Activated CD4-positive, alpha-beta T cell treated with anti-CD3 and anti-CD28 coated beads, Interleukin-2, amount 10 ng/mL, durations not matched to agents 7 days and 5 days (primary cell): ENCODE measurements at places on chromosomes 11 and 22. TPM values are rescaled to one million over a fixed set of nuclear protein-coding genes. Genes with fewer than 3 reads are reported as not detected.

DNA sequence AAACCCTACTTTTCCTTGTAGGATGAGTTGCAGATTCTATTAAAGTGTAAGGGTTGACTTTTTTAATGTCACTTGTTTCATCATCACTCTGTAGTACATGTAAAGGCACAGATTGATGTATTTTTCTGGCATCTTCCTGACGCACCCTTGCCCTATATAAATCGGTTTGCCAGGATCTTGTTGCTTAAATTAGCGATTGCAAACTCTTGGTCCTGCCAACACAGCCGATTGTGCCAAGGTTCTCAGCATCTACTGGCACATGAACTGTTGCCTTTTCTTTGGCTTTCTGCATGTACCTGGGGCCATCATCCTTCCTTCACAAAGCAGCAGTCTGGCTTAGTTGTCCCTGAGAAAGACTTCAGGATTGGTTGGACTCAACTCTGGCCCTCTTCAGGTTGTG, 7.5 kb upstream of the LIN7C start:
- no peaks in the 10 kb centered on the region for H3K36me3 ChIP-seq
- H3K4me1 ChIP-seq = no peaks in the 10 kb centered on the region
- no peak for DNase-seq

- no peak for DNase-seq
- no peaks in the 10 kb centered on the region for H3K36me3 ChIP-seq
- no peak overlapping the region for H3K27ac ChIP-seq
- no peaks in the 10 kb centered on the region for H3K4me1 ChIP-seq
Observed at GRCh38 chr11:45154276-45154675, 7.8 kb downstream of the PRDM11 start.

DNA sequence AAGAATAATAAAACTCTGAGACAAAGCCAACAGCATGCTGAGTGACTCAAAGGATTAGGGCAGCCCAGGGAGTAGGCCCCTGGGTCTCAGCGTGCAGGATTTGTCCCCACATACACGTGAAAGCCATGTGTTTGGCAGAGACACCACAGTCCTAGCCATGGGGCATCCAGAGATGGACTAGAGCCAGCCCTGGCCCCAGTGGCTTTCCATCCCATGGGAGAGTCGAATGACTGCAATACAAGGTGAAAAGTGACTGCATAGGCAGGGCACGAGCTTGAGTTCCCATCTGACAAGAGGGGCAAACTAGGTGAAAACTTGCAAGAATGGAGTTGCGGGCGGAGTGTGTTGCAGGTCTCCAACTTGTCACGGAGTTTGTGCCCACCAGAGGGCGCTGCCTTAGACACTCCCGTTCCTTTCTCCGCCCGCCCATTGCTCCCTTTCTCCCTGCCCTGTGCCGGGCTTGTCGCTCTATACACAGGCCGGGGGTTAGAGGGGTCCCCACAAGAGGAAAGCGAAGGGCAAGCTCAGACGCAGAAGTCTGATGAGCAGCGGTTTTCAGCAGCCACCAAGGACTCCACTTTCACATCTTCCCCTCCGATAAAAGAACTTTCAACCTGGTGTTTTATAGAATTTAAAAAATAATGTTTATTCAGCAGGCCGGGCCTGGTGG, 24.2 kb downstream of the TSKU start:
- H3K36me3 ChIP-seq = peaks cover 3% of the 10 kb centered on the region
- no peak overlapping the region for H3K4me3 ChIP-seq
- peak; percentile 76 for DNase-seq
- H3K27ac ChIP-seq = no peak overlapping the region

DNA sequence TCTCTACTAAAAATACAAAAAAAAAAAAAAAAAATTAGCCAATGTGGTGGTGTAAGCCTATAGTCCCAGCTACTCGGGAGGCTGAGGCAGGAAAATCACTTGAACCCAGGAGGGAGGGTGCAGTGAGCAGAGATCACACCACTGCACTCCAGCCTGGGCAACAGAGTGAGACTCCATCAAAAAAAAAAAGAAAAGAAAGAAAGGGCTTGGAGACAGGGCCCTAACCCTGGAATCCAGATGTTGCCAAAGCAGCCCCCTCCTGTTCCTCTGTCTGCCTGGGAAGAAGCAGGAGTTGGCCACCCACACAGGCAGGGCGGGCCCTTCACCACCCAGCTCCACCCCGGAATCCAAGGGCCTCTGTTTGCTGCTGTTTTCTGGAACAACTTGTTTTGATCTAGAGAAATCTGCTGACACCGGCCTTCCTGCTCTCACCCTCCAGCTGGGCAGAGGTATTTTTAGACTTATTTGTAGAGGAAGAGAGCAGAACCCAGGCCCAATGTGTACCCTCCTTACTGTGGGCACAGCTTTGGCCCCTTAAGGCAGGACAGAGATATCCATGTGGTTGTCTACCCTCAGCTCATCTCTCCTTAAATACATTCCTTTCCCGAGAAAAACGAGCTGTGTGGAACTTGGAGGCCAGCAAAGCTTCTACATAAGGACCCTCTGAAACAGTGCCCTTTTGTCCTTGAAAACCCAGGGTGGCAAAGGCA, 2.7 kb upstream of the NEAT1 start:
- H3K4me1 ChIP-seq = peaks cover 52% of the 10 kb centered on the region
- H3K27ac ChIP-seq = peak overlapping the region; percentile 97
- peaks cover 24% of the 10 kb centered on the region for H3K36me3 ChIP-seq
- peak; percentile 80 for DNase-seq

GRCh38 chr11:111785886-111786412, 19.8 kb upstream of the PPP2R1B start:
- DNase-seq = no peak
- H3K4me3 ChIP-seq = no peak overlapping the region
- no peaks in the 10 kb centered on the region for H3K4me1 ChIP-seq
- H3K27me3 ChIP-seq = no peaks in the 10 kb centered on the region

NPAS4 gene
- total RNA-seq = 0.27 TPM

GRCh38 chr11:62823677-62824076, 8.2 kb downstream of the STX5 start:
- no peaks in the 10 kb centered on the region for H3K27me3 ChIP-seq
- no peak for DNase-seq
- H3K4me1 ChIP-seq = peaks cover 19% of the 10 kb centered on the region
- H3K36me3 ChIP-seq = peaks cover 52% of the 10 kb centered on the region
- H3K27ac ChIP-seq = no peak overlapping the region

GRCh38 chr22:24407884-24408283, 19.5 kb upstream of the ADORA2A start:
- peak overlapping the region; percentile 78 for H3K27ac ChIP-seq
- H3K4me3 ChIP-seq = no peak overlapping the region
- no peak for DNase-seq
- H3K4me1 ChIP-seq = peaks cover 39% of the 10 kb centered on the region
- no peaks in the 10 kb centered on the region for H3K27me3 ChIP-seq
- H3K36me3 ChIP-seq = peaks cover 10% of the 10 kb centered on the region

- H3K27me3 ChIP-seq = peaks cover 24% of the 10 kb centered on the region
- no peak overlapping the region for H3K27ac ChIP-seq
- H3K4me1 ChIP-seq = peaks cover 26% of the 10 kb centered on the region
- no peaks in the 10 kb centered on the region for H3K36me3 ChIP-seq
- DNase-seq = peak; percentile 62
- H3K4me3 ChIP-seq = peak overlapping the region; percentile 13
Observed at GRCh38 chr22:30444632-30445437, 19.3 kb downstream of the MTFP1 start.
